Natural killer cell treated with Interleukin-12 subunit alpha and Interleukin-12 subunit beta and Interleukin-15 and Interleukin-18, amount 100 ng/mL, for 72 hours (primary cell): ENCODE measurements at places on chromosomes 2 and 18. TPM values are rescaled to one million over a fixed set of nuclear protein-coding genes. Genes with fewer than 3 reads are reported as not detected.

DNA sequence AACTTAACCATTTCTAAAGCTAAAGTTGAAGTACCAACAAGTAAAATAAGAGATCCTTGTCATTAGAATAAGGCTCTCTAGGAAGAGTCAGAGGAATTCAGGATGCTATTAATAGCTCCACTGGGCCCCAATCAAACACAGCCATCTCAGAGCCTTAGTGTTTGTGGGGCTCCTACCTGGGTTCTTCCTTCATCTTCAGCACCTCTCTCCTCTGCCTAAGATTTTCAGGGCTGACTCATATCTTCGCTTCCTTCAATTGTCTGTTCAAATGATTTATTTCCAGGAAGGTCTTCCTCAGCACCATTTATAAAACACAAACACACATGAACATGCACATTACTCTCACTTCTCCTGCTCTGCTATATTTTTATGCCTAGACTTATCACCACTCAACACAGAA lies 119.5 kb downstream of the COL6A3 start:
- no peak overlapping the region for H3K27ac ChIP-seq
- H3K27me3 ChIP-seq: peaks cover 28% of the 10 kb centered on the region
- no peak for DNase-seq

GRCh38 chr18:63262369-63263335 lies 56.9 kb downstream of the BCL2 start:
- peaks cover 63% of the 10 kb centered on the region for H3K4me1 ChIP-seq
- H3K27me3 ChIP-seq: no peaks in the 10 kb centered on the region
- no peak for DNase-seq
- H3K36me3 ChIP-seq: no peaks in the 10 kb centered on the region
- no peak overlapping the region for H3K4me3 ChIP-seq

GRCh38 chr18:286515-287310 lies 18.9 kb upstream of the THOC1 start:
- no peaks in the 10 kb centered on the region for H3K36me3 ChIP-seq
- peaks cover 10% of the 10 kb centered on the region for H3K27me3 ChIP-seq

SAG gene
- not detected for total RNA-seq
